ENCODE measurements at places on chromosomes 3 and 15.
A peak's percentile ranks its signal among the peaks of the same experiment; 100 is the strongest.

DNA sequence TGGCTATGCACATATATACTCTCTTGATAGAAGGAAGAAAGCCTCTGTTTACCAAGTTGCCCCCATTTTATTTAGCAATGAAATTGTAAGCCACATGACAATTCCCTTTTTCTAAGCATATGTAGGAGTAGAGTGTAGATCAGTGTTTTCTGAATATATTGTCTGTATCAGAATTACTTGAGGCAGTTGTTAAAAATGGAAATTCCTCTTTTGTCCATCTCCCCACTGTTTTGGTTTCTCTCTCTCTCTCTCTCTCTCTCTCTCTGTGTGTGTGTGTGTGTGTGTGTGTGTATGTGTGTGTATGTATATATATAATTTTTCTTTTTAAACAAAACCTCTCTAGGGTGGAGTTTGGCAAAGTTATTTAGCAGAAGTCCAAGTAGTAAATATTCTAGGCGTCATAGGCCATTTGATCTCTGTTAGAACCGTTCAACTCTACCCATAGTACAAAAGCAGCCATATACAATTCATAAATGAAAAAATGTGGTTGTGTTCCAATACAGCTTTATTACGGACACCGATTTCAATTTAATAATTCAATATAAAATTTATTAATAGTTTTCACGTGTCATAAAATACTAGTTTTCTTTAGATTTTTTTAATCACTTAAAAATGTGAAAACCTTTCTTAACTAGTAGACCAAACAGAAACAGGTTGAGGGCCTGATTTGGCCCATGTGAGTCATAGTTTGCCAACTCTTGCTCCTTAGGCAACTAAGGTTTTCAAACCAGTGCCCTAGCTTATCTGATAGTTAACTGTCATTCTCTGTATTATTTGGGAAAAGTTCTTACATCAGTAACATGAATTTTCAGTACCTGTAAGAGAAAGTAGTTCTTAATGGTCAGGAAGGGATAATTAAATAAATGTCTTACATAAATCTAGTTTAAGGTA lies 39.8 kb downstream of the UBE2E1 start:
- peak; percentile 45 for DNase-seq

DNA sequence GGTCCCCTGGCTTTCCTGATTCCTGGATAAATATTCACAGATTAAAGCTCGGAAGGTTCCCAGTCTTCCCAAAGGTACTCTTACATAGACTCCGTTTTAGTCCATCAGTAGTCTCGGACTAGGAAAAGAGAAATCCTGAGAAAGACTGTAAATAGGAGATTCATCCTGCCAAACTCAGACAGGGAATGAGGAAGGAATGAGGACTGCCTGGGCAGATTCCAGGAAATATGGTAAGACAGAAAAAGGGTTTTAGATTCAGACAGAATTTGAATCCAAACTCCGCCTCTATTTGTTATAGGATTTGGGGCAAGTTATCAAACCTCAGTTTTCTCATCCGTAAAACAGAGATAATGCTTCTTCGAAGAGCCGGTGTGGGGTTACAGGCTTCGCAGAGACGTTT lies 77.8 kb upstream of the VGLL4 start:
- DNase-seq, result no peak

DNA sequence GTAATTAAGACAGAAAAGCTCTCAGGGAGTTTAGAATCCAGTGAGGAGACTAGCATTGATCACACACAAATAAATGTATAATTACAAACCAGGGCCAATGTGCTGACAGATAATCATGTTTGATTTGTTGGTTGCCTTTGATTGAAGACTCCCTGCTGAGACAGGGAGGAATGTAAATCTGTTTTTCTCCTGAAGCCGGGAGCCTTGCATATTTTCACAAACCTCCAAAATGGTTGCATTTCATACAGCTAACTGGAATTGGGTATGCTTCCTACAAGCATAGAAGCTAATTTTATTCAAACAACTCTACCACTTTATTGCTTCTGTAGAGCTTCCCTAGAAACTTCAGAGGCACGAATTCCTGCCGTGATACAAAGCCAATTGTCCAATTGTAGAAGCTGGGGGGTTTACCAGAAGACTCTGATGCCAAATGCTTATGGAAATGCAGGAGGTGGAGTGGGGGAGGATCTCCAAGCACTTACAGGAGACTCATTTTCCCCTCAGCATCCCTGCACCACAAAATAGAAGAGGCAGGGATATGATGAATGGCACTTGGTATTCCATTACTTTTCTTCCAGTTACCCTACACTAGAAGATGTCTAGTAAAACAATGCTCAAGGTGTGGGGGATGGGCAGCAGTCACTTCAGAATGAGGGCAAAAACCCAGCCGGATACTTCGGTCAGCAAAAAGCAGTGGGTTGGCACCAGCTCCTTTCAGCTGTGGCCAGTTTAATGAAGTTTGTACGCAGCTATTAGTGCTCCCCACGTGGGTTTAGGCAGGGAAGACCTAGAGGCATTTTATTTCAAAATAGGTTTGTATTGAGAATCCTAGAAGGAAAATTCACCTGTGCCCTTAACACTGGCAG lies 11.4 kb upstream of the MEX3B start:
- DNase-seq, result no peak

- no peak for DNase-seq
Measured at GRCh38 chr15:36432161-36432560, 147.3 kb upstream of the CDIN1 start.

DNA sequence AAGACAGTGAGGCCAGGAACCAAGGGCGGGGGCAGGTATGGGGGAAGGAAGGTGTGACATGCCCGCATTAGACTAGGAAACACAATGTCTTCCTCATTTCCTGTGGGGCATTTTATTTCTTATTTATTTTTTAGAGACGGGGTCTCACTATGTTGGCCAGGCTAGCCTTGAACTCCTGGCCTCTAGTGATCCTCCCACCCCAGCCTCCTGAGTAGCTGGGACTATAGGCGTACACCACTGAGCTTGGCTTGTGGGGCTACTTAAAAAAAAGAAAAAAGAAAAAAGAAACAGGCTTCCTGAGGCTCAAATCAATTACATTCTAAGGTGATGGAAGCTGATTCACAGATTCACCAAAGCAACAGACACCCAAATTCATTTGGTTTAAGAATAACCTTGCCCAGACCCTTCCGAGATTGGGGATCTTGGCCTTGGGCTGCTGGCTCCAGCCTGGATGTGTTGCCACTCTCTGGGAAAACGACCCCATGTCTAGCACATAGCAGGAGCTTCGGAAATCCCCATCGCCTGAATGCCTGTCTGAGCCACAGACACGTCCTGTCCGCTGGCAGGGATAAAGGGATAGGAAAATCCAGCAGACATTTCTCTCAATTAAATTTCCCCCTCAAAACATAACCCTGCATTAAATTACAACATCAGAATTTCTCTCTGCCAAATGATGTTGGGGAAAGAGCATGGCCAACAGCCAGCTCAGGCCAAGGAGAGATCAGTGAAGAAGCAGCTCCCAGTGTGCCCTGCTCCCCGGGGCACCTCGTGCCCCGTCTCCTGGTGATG lies 13.0 kb downstream of the CPN2 start:
- no peak for DNase-seq

- no peak for DNase-seq
Measured at GRCh38 chr3:45603226-45603625, 8.7 kb downstream of the LIMD1 start.

DNA sequence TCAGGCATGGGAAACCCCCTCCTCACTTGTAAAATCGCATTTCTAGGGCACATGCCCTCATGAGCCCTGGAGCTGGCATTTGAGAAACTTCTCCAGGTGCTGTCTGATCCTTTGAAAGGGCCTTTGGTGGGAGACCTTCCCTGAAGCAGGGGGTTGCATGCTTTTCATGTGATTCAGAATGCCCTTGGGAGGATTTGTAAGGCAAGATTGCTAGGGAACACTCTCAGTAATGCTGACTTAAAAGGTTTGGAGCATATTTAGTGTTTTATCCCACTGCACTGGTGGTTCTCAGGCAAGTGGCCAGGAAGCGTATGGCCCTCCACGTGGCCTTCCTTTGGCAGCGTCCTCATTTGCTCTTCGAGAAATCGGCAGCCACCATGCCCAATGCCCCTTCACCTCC lies 164.1 kb downstream of the ARRDC4 start:
- no peak for DNase-seq
